ENCODE measurements at places on chromosomes 1 and 21. TPM values are rescaled to one million over a fixed set of nuclear protein-coding genes. Genes with fewer than 3 reads are reported as not detected.

DNA sequence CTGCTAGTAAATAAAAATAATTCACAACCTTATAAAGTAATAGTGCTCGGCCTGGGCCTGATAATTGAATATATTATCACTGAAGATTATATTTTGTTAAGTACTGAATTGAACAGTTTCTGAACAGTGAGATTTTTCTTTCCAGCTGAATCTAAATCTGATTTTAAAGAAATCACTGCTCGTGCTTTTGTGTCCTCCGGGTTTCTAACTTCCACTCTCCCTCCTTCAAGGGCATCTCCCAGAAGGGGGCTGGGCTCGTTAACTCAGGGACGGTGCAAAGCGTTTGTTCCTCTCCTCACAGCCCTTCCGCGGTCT, 823 bp upstream of the KIF1B start:
- no peaks in the 10 kb centered on the region for H3K27me3 ChIP-seq
- no peak for DNase-seq
- H3K4me3 ChIP-seq = peak overlapping the region; percentile 96

DNA sequence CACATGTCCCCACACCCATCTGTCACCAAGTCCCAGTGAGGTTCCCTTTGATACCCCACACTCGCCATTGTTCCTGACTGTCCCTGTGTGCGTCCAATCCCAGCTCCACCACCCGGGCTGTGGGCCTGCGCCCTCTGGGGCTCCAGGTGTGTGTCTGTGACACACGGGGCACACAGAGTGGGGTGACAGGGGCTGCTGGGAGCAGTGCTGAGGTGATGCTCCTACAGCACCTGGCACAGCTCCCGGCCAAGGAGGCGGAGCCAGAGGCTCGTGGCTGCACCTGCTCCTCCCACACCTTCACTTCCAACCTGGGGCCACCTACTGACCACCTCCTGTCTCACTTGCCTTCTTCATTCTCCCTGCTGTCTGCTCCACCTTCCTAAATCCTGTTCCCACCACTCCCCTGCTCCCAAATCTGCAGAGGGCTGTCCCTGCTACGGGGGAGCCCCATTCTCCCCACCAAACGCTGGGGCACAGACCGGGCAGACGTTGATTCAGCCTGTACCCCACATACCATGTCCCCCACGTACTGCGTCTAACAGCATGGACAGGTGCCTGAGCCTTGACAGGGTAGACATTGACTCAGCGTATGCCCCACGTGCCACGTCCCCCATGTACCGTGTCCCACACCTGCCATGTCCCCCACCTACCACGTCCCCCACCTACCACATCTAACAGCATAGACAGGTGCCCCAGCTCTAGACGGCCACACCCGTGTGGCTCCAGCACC, 16.4 kb downstream of the WDR4 start:
- no peak overlapping the region for H3K27ac ChIP-seq
- H3K27me3 ChIP-seq = no peaks in the 10 kb centered on the region
- H3K36me3 ChIP-seq = peaks cover 29% of the 10 kb centered on the region
- no peak overlapping the region for H3K4me3 ChIP-seq
- no peak for DNase-seq
- no peaks in the 10 kb centered on the region for H3K4me1 ChIP-seq

DNA sequence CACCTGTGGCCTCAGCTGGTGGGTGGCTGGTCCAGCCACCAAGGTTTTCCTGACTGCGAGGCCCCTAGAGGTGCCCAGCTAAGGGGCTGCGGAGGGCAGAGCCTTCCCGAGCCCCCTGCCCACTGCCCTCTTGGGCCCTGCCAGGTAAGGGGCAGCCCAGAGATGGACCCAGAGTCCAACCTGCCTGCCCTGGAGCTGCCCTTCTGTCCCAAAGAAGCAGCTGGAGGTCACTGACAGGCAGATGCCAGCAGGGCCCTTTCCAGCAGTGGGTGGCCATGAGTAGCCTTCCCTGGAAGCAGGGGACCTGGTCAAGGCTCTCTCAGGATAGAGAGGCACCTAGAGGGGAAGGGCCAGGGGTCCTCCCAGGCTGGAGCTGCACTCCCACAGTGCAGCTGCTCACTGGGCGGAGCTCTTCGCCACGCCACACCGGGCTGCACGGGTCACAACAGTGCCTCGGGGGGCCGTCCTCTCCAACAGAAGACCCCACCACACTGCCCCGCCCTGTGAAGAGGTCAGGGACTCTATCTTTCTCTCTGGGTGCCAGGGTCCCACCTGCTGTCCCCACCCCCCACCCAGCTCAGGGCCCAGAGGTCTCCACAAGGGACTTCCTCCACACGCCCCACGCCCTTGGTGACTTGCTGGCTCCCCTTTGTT, 10.9 kb upstream of the GNB1 start:
- peaks cover under 1% of the 10 kb centered on the region for H3K27me3 ChIP-seq
- H3K4me1 ChIP-seq = peaks cover 4% of the 10 kb centered on the region
- DNase-seq = no peak
- H3K36me3 ChIP-seq = no peaks in the 10 kb centered on the region
- H3K27ac ChIP-seq = no peak overlapping the region
- no peak overlapping the region for H3K4me3 ChIP-seq

DNA sequence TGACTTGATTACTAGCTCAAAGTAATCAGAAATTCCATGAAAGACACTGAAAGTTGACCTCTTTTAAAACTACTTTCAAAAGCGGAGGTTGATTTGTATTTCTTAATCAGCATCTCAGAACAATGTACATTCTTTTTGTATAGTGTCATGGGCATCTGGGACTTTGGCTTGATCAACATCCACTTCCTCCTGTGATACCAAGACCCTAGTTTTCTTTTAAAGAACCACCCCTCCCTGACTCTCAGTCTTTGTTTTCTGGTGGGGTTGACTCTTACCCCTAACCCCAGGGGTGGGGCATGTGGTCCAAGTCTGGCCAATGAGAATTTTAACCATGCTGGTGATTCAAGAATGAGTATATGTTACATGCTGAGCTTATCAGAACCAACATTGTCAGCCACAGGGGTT, 21.7 kb upstream of the IRF2BP2 start:
- peak overlapping the region; percentile 37 for H3K27ac ChIP-seq
- no peaks in the 10 kb centered on the region for H3K27me3 ChIP-seq
- no peaks in the 10 kb centered on the region for H3K36me3 ChIP-seq

DNA sequence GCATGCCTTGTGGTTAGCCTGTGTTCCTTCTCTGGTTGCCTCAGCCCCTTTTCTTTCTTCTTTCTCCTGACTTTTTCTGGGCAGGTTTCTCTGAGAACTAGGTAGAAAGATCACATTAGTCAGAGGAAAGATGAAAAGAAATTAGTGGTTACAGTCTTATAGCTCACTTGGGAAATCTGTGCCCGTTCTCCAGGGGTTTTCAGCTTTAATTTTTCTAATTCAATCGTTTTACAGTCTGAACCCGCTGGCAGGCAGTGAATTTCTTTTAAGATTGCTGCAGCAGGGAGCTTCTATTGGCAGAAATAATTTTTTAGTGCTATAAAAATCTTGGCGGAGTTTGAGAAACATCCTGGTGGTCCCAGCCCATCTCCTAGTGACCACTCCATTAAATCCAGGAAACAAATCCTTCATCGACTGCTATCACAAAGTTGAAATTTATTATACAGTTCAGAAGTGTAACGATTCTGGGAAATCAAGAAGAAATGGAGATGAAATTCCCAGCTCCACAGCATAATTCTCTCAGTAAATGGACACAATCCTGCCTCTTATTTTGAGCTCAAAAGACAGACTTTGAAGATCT, 113.1 kb downstream of the PCP4 start:
- peaks cover 2% of the 10 kb centered on the region for H3K27me3 ChIP-seq
- peaks cover 1% of the 10 kb centered on the region for H3K4me1 ChIP-seq
- no peak overlapping the region for H3K27ac ChIP-seq
- no peak for DNase-seq
- no peak overlapping the region for H3K4me3 ChIP-seq
- no peaks in the 10 kb centered on the region for H3K36me3 ChIP-seq

The TENT5C gene
- 0.23 TPM for total RNA-seq

The VSIG8 gene
- total RNA-seq = not detected

The SH2D5 gene
- 0.45 TPM for total RNA-seq

The LCE6A gene
- not detected for total RNA-seq

Measured in mesothelial cell of epicardium (in vitro differentiated cells).